Right cardiac atrium (tissue), 5 donors: ENCODE measurements at places on chromosomes 4 and X. TPM values are rescaled to one million over a fixed set of nuclear protein-coding genes. Genes with fewer than 3 reads are reported as not detected.

NAA11 gene
- not detected for polyA plus RNA-seq

PCDH19 gene
- polyA plus RNA-seq = 0.25 TPM

SGMS2 gene
- polyA plus RNA-seq = 3.6 TPM

NUDT10 gene
- polyA plus RNA-seq = 1.2 TPM

TRPC5OS gene
- not detected for polyA plus RNA-seq

NOX1 gene
- polyA plus RNA-seq = not detected

LEF1 gene
- polyA plus RNA-seq = 0.20 TPM

TMSB15C gene
- polyA plus RNA-seq = 0.52 TPM

MSANTD1 gene
- 0.20 TPM for polyA plus RNA-seq

WDFY3 gene
- 6.7 TPM for polyA plus RNA-seq

HSFX4 gene
- not detected for polyA plus RNA-seq

WAS gene
- 1.5 TPM for polyA plus RNA-seq

MAGEB1 gene
- not detected for polyA plus RNA-seq

ZNF732 gene
- polyA plus RNA-seq = 0.09 TPM

PCDH11X gene
- not detected for polyA plus RNA-seq

BANK1 gene
- polyA plus RNA-seq = 0.54 TPM

CSAG1 gene
- not detected for polyA plus RNA-seq

CNOT6L gene
- polyA plus RNA-seq = 3.6 TPM

FOXP3 gene
- polyA plus RNA-seq = 0.05 TPM

BBS12 gene
- 3.5 TPM for polyA plus RNA-seq

TDO2 gene
- not detected for polyA plus RNA-seq
